ENCODE measurements at places on chromosomes 5 and 9.

GRCh38 chr5:960551-960950 lies 48.1 kb upstream of the NKD2 start:
- no peak for DNase-seq

GRCh38 chr5:76372323-76373054 lies 30.6 kb upstream of the IQGAP2 start:
- no peak for DNase-seq

- DNase-seq = no peak
These were observed 100.3 kb downstream of the MUSK start for GRCh38 chr9:110768886-110769285.

GRCh38 chr5:61675015-61675692 lies 343.1 kb downstream of the ZSWIM6 start:
- DNase-seq = no peak

DNA sequence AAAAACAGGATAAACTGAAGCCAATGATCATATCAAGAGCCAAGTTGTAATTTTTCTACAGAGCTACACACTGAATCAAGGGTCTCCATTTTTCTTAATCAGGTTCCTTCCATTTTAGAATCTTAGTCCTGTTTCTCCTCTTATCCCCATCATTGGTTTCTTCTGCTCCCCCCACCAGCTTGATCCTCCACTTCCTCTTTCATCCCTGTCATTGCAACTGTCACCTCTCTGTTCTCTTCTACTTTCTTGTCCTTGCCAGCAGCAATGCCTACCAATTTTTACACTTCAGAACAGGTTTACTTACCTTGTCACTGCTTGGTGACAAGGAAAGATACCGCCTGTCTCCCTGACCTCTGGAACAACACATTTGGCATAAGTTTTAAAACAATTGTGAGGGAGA lies 97.3 kb downstream of the CFAP90 start:
- no peak for DNase-seq

- DNase-seq = no peak
These were observed 131.8 kb upstream of the COL5A1 start for GRCh38 chr9:134509817-134510216.

DNA sequence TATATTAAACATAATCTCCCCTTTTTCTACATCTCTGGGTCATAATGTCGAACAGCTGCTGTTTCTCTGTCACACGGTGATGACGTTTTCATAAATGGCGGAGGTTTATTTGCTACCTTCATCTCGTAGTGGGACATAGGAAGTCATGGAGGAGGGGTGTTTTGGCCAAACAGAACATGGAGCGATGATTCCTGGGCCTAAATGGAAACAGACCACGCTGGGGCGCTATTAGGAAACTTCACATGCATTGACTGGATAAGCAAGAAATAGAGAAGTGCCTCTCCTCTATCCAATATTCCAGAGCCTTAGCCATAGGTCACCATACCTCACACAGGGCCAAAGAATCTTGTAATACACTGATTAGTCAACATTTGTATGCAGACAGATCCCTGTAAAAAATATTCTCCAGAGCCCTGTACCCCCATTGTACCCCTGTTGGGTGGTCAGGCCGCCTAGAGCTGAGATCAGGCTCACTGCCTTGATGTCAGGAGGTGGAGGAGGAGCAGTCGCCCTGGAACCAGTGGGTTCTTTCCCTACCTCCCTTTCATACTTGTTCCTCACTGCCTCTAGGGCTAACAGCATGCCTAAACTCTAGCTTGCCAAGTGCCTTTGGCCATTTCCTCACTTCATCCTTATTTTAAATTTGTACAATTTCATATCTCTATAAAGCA lies 77.8 kb upstream of the SPIN1 start:
- DNase-seq = no peak

DNA sequence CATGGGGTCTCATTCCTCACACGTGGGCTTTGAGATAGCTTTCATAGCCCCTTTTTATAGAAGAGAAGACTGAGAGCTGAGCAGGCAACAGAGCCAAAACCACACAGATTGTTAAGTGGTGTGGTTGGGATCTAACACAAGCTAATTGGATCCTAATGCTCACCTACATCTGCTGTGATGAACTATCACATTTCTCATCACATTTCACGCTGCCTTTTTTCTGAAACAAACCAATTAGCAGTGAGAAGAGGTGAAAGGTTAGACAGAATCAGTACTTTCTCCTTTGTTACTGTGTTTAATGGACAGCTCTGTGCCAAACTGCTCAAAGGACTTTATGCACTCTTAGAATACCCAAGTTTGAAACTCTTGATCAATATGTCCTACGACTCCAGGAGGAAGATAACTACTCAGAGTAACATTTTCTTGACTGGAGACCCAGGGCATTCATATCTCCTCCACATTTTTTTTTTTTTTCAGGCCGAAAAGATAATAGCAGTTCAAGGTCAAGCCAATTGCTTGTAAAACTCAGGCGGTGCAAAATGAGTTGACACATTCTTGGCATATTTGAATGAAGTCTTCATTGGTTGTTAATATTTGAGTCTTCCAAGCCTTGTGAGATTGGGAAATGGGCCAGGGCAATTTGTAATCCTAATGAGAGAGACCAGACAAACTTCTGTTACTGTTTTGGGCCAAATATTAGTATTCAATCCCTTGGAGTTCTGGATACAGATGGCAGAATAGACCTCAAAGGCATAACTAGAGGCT lies 138.4 kb downstream of the KCTD16 start:
- DNase-seq = no peak

GRCh38 chr5:127355337-127355736 lies 64.7 kb downstream of the MEGF10 start:
- no peak for DNase-seq

DNA sequence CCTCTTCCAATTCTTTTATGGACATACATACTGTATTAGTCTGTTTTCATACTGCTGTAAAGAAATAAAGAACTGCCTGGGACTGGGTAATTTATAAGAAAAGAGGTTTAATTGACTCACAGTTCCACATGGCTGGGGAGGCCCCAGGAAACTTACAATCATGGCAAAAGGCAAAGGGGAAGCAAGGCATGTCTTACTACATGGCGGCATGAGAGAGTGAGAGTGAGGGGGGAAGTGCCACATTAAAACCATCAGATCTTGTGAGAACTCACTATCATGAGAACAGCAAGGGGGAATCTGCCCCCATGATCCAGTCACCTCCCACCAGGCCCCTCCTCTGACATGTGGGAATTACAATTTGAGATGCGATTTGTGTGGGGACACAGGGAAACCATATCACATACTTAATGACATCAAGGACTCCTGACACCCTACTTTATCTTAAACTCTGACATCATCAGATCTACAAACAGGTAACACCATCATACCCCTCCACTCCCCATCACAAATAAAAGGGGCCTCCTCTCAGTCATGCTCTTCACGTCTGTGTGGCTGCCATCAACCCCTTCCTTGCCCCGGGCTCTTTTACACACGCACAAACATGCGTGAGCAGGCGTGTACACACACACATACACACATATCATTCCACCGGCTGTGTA lies 9.7 kb downstream of the ANKRD33B start:
- DNase-seq = no peak

DNA sequence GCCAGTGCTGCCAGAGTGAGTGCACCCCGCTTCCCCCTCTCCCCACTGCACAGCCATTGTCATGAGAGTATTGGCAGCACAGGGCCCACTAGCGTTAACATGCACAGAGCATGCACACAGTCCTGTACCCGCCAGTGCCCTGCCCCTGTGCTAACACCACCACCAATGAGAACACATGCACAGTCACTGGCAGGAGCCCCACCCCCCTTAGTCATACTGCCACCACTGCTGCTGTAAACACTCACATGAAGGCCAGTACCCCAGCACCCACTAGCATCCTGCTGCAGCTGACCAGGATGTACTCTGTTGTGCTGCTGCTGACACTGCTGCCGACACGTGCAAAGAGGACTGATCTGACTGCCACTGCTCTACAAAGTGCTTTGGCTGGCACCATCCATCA lies 19.5 kb upstream of the RANBP6 start:
- DNase-seq = no peak

- no peak for DNase-seq
These were observed 23.7 kb downstream of the P4HA2 start for GRCh38 chr5:132203916-132204315.

GRCh38 chr5:140153905-140154304 lies 21.1 kb upstream of the CYSTM1 start:
- no peak for DNase-seq

DNA sequence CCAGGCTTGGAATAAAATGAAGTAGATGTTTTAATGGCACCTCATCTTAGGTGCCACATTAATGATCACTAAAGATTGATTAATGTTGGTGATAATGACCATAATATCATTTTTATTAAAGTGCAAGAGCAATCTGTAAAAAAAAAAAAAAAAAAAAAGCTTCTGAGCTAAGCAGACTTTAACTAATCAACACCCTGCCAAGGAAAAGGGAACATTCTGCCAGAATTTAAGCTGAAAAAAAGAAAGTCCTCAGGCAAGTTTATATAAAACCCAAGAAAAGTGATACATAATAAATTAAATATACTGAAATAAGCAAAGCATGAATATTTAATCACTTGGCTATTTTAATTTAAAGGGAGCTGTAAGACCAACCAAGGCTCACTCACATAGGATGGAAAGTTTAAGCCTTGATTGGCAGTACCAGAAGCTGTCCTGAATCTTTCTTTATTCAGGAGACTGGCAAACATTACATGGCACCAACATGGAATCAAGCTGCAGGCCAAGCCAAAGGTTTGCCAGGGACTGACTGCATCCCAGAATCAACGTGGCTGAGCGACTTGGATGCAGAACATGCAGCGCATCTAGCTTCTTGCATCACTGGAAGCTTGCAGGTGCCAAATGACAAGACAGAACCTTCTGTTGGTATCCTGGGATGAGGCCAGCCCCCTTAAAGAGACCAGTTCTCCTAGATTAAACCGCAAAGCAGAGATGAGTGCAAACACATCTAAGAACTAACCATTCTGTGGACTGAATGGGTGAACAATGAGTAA lies 413.6 kb downstream of the ENC1 start:
- no peak for DNase-seq

- no peak for DNase-seq
These were observed 717.0 kb downstream of the DNAH5 start for GRCh38 chr5:13227513-13227912.

- DNase-seq = no peak
These were observed 41.6 kb downstream of the ADAMTS2 start for GRCh38 chr5:179303451-179304200.

DNA sequence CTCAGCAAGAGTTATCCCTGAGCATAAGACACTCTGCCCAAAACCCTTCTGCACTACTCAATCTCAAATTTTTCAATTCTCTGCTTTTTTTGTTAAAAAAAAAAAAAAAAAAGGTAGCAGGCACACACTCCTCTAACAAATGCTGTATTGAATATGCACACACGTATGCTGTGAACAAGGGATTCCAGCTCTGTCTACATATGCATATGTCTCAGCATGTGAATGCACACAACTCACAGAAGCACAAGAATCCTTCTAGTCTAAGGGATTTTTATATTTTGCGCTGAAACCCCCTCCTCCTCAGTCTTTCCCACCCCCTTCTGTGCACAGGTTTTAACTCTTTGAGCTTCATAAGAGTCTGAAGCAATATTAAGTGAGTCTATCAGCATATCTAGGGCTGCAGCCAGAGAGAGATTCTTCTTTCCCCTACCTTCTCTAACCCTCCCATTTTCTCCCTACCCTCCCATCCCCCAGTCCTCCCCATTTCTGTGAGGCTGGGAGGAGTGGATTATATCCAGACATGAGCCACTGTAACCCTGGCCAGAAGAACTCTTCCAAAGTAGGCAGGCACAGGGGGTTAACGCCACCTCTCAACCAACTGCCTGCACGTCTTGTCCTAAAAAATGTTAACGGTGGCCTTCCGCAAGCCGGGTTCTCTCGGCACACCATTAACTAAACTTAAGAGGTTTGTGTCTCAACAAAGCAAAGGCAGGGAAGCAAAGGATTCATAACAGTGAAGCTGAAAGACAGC lies 1.0 kb downstream of the GABRB2 start:
- DNase-seq = no peak

GRCh38 chr5:141598391-141599345 lies 20.1 kb downstream of the DIAPH1 start:
- DNase-seq = no peak

DNA sequence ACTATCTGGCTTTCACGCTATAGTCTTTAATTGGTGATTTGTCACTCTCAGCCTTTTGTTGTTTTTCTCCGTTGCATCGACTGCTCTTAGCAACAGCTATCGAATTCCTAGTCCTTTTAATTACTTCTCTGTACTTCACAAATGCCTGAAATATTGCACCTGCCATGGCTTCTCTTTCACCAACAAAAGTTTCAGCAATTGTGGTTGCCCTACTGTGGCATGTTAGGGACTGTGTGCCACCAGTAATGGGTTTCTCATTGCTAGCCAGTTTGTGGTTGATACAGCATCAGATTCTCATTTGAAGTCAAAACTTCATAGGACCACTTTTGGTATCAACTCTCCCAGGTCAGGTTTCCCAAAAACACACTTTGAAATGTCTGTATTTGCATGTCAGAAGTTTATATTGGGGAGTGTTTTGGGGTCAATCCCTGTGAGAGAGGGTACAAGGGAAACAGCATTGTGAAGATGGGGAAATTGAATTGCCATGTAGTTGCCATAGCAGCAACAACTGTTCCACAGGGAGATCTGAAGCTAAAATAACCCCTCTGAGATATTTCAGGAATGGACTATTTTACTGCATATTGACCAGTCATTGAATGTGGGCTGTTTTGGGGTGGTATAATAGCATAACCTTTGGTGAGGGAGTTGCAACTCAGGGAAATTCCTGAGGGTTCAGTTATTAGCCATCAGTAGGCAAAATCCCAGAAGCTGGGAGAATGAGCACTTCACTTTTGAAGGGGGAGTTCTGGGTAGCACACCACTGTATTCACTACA lies 99.2 kb downstream of the WDR70 start:
- no peak for DNase-seq

DNA sequence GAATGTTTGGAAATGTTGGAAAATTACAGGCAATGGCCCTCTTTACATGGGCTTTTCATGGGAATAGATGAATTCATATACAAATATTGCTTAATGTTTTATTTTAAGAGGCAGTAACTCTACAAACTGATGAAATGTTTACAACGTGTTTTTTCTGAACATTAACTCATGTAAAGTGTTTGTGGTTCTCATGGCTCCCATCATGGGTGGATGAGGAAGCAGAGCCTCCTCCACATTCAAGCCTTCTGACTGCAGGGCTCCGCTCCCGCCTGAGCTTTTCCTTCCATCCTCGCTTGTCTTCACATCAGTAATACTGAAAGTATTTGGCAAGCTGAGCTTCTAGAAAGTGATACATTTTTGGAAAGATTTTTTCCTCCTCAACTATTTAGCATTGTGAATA lies 204.2 kb downstream of the ARHGAP26 start:
- DNase-seq = no peak

DNA sequence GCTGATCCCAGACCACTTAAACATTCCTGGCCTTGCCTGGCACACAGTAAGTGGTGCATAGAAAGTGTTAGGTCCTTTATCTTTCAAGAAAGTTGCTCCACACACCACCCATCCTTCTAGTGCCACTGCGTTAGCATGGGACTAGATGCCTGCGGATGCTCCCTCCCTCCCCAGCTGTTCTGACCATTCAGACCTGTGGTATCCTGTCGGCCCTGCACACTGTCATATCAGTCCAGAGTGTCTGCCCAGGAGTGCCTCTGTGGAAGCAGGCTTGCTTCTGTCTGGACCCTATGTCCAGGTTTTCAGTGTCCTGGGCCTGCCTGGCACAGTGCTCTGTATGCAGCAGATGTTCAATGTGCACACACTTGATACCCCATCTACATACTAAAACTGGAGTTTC lies 38.3 kb upstream of the SMU1 start:
- DNase-seq = no peak

GRCh38 chr9:105510024-105510423 lies 47.9 kb upstream of the FKTN start:
- no peak for DNase-seq

Measured in Right ventricle myocardium inferior (tissue), 1 donor.